Vagina (tissue), 2 donors: ENCODE measurements at places on chromosomes 13 and 19. TPM values are rescaled to one million over a fixed set of nuclear protein-coding genes. Genes with fewer than 3 reads are reported as not detected.

CADM4 gene
- total RNA-seq, result 4.7 TPM

RDH8 gene
- not detected for total RNA-seq

ENOX1 gene
- 2.7 TPM for total RNA-seq

DNA sequence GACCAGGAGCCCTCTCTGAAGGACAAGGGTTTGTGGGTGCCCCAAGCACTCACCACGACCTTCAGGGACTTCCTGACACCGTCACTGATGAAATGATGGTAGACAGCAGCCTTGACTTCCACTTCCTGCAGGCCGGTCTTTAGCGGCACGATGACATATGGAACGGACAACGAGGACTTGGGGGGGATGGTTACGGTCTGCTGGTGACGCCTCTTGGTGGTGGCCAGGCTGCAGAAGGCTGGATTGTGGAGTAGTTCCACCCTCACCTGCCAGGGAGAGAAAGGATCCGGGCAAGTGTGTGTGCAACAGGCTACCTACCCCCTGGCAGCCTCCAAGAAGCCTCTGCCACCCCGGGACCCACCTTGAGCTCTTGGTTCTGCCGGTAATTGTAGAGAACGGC is 23.2 kb downstream of the C3 start:
- no peak for DNase-seq
- no peaks in the 10 kb centered on the region for H3K4me1 ChIP-seq
- no peaks in the 10 kb centered on the region for H3K27me3 ChIP-seq
- H3K4me3 ChIP-seq, result no peak overlapping the region

- H3K27me3 ChIP-seq, result no peaks in the 10 kb centered on the region
- H3K4me3 ChIP-seq, result no peak overlapping the region
- no peak overlapping the region for H3K27ac ChIP-seq
- H3K36me3 ChIP-seq, result no peaks in the 10 kb centered on the region
- no peak for DNase-seq
- H3K4me1 ChIP-seq, result no peaks in the 10 kb centered on the region
These were observed 147.4 kb downstream of the RNF17 start for GRCh38 chr13:24911133-24911908.

GRCh38 chr13:43640476-43640875 is 146.3 kb downstream of the ENOX1 start:
- H3K36me3 ChIP-seq, result no peaks in the 10 kb centered on the region
- H3K4me3 ChIP-seq, result no peak overlapping the region
- H3K27me3 ChIP-seq, result no peaks in the 10 kb centered on the region
- DNase-seq, result no peak

DNA sequence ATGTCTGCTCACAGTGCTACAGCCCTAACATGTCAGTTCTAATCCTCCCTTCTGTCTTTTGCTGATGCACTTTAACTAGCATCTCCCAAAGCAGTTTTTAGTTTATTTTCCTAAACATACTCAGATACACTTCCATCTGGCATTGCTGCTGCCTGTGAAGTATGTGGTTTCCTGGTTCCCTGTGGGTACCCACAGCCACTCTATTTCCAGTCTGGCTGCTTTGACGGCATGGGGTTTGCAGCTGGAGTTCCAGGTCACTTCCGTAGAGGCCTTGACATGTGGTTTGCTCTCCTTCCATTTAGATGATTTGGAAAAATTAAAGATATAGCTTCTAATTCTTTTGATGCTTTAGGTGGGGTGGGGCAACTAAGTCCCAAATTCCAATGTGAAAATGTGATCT is 375.5 kb downstream of the PCDH20 start:
- no peak overlapping the region for H3K4me3 ChIP-seq
- H3K27ac ChIP-seq, result no peak overlapping the region
- no peak for DNase-seq
- no peaks in the 10 kb centered on the region for H3K4me1 ChIP-seq

- H3K27me3 ChIP-seq, result no peaks in the 10 kb centered on the region
- no peak overlapping the region for H3K4me3 ChIP-seq
- H3K4me1 ChIP-seq, result peaks cover 57% of the 10 kb centered on the region
- H3K36me3 ChIP-seq, result no peaks in the 10 kb centered on the region
- DNase-seq, result no peak
These were observed 15.9 kb downstream of the ZNF787 start for GRCh38 chr19:56105090-56105701.

DNA sequence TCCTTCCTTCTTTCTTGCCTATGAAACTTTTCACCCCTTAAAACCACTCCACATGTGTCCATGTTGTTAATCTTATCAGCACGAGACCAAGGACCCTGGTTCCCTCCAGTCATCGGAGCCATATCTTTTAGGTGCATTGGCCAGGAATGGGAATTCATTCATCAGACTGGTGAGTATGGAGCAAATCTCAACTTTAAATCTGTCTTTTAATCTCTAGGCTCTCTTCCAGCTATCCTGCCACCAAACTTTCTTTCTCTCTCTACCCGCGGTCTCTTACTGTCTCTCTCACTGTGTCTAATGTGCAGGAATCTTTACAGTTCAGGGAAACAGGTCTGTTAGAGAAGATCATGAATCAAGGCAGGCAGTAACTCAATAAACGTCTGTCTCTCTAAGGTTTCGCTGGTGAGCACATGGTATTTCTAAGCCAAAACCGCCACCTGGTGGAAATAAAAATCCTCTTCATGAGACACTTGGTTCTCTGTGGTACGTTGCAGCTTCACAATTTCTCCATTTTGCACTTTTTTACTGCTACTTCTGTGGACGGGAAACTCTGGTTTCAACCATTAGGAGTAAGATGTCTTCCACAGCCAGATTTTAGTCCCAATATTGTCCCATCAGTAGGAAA is 16.1 kb downstream of the LGALS16 start:
- DNase-seq, result no peak
- H3K27me3 ChIP-seq, result no peaks in the 10 kb centered on the region
- H3K4me3 ChIP-seq, result no peak overlapping the region
- H3K27ac ChIP-seq, result no peak overlapping the region
- H3K4me1 ChIP-seq, result no peaks in the 10 kb centered on the region

DNA sequence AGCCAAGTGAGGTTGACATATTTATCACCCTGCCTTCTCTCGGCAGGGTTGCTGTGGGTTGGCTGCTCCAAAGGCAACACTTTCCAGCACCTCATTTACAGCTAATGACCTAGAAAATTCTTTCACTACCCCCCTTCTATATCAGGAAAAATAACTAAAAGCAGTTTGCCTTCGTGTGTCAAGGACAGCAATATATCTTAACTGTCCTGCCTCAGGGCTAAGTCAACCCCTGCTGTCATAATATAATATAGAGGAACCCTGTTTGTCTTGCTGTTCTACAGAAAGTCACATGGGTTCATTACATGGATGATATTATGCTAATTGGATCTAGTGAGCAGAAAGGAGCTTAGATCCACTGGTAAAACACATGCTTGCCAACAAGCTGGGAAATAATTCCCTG is 28.1 kb upstream of the USP12 start:
- no peaks in the 10 kb centered on the region for H3K27me3 ChIP-seq
- H3K36me3 ChIP-seq, result no peaks in the 10 kb centered on the region
- no peak overlapping the region for H3K27ac ChIP-seq
- H3K4me3 ChIP-seq, result no peak overlapping the region

DNA sequence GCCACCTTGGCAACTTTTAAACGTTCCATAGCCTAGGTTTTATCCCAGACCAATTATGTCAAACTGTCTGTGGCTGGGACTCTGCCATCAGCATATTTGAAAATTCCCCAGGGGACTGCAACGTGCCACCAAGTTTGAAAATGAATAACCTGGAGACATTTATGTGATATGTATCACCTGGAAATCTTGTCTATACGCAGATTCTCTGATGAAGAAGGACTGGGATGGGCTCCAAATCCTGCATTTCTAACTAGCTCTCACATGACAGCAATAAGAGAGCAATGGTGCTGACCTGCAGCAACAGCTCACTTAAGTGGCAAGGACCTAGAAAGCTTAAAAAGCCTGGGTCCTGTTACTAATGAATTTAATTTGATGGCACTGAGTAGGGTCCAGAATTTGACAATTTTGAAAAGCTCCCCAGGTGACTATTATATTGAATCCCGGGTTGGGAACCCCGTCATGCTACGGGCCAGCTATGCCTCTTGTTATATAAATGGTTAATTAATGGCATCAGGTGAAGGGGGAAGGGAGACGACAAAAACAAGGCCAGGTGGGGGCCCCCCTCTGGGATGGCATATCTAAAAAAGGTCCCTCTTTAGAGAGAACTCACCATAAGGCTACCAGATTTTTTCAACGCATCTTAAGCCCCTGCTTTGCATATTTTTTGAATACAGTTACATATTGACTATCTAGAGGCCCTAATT is 213.7 kb downstream of the ZIC5 start:
- H3K27me3 ChIP-seq, result no peaks in the 10 kb centered on the region
- no peaks in the 10 kb centered on the region for H3K36me3 ChIP-seq
- no peak overlapping the region for H3K4me3 ChIP-seq
- H3K4me1 ChIP-seq, result no peaks in the 10 kb centered on the region
